Breast epithelium (tissue), 4 donors: ENCODE measurements at places on chromosomes 2 and 18. TPM values are rescaled to one million over a fixed set of nuclear protein-coding genes. Genes with fewer than 3 reads are reported as not detected.
A peak's percentile ranks its signal among the peaks of the same experiment; 100 is the strongest.

DNA sequence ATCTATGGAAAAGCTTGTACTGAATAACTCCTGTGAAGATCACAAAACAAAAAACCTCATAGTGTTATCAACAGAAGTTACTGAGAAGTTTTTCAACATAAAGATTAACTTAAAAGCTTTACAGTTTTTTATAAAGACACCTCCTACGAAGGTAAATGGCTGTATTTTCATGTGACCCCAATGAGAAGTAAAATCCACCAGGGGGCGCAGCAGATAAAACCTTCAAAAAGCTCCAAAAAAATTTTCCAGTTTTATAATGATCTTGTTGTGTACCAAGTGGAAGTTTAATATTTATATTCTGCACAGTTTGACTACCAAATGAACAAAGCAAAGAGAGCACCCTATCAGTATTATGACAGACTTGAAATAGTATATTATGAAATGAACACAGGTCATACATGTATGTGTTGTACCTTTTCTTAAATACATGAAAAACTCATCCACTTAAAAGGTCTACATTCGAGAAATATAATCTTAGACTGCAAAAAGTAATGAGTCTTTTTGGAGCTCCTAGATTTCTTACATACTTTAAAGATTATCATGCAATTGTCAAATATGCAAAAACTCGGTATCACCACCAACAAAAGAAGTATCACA lies 38.5 kb downstream of the PNO1 start:
- DNase-seq, result no peak
- H3K4me1 ChIP-seq, result no peaks in the 10 kb centered on the region
- no peaks in the 10 kb centered on the region for H3K36me3 ChIP-seq
- no peak overlapping the region for H3K4me3 ChIP-seq
- no peak overlapping the region for H3K27ac ChIP-seq

- no peak overlapping the region for H3K27ac ChIP-seq
- no peak overlapping the region for H3K4me3 ChIP-seq
- peak; percentile 15 for DNase-seq
- H3K27me3 ChIP-seq, result no peaks in the 10 kb centered on the region
- no peaks in the 10 kb centered on the region for H3K36me3 ChIP-seq
Observed at GRCh38 chr2:233814056-233814835, 36.1 kb downstream of the MROH2A start.

DNA sequence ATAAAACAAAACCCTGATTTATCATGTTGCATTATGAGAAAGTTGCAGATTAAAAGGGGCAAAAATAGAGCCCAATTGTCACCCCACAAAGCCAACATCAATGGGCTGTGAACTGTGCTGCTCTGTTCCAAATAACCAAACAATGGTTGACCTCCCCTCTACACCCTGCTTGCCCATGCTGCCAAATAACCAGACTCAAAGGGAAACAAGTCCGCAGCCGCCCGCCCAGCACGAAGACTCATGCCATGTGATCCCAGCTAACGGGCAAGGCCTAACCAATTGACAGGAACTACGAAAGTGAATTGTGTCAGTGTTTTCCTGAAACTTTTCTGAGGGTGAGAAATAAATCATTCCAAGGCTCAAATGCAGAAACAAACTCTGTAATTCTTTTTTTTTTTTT lies 97.9 kb upstream of the RIOK3 start:
- no peaks in the 10 kb centered on the region for H3K36me3 ChIP-seq
- no peak overlapping the region for H3K27ac ChIP-seq
- peaks cover 16% of the 10 kb centered on the region for H3K4me1 ChIP-seq
- H3K4me3 ChIP-seq, result no peak overlapping the region

GRCh38 chr2:148279216-148279615 lies 258.3 kb downstream of the MBD5 start:
- H3K4me1 ChIP-seq, result no peaks in the 10 kb centered on the region
- no peaks in the 10 kb centered on the region for H3K27me3 ChIP-seq
- H3K27ac ChIP-seq, result no peak overlapping the region
- no peaks in the 10 kb centered on the region for H3K36me3 ChIP-seq
- no peak overlapping the region for H3K4me3 ChIP-seq
- no peak for DNase-seq

GRCh38 chr2:7726989-7727388 lies 809.8 kb downstream of the RNF144A start:
- no peak overlapping the region for H3K27ac ChIP-seq
- no peaks in the 10 kb centered on the region for H3K36me3 ChIP-seq
- no peaks in the 10 kb centered on the region for H3K4me1 ChIP-seq
- DNase-seq, result no peak

NETO1 gene
- total RNA-seq, result 0.33 TPM

SERPINB11 gene
- not detected for total RNA-seq

SPATA3 gene
- total RNA-seq, result not detected

GRCh38 chr2:17000184-17000482 lies 334.5 kb upstream of the CYRIA start:
- no peak for DNase-seq
- no peak overlapping the region for H3K4me3 ChIP-seq
- no peaks in the 10 kb centered on the region for H3K4me1 ChIP-seq
- no peaks in the 10 kb centered on the region for H3K36me3 ChIP-seq

LANCL1 gene
- total RNA-seq, result 43.7 TPM

MBP gene
- total RNA-seq, result 46.2 TPM

- no peak overlapping the region for H3K27ac ChIP-seq
- DNase-seq, result no peak
- H3K4me1 ChIP-seq, result no peaks in the 10 kb centered on the region
- no peaks in the 10 kb centered on the region for H3K27me3 ChIP-seq
- no peaks in the 10 kb centered on the region for H3K36me3 ChIP-seq
Observed at GRCh38 chr2:98293030-98293429, 53.2 kb upstream of the CNGA3 start.

GDF7 gene
- 0.15 TPM for total RNA-seq

NOSTRIN gene
- total RNA-seq, result 35.9 TPM

DNA sequence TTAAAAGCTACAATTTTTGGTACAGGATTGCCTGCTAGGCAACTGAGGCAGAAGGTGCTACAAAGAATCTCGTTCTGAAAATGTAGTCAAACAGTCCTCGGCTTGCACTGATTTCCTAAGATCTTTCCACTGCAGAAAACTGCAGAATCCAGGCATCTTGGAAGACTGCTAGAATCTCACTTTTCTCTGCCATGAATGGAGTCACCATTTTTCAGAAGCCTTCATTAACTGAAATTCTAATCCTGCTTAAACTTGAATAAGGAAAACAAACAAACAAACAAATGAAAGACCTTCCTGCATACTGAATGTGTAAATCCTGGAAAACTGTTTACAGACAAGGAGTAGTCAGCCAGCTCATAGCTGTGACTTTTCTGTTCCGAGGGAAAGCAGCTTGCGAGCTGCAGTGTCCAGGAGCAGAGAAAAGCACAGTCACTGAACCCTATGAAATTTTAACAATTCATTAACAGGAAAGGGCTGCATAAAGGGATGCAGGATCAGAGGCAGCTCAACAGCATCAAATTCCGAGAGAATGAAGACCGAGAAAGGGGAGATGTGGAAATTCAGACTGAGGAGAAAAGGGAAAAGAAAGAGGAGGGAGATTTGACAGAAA lies 210.5 kb upstream of the PIK3C3 start:
- no peaks in the 10 kb centered on the region for H3K36me3 ChIP-seq
- H3K4me1 ChIP-seq, result no peaks in the 10 kb centered on the region
- no peaks in the 10 kb centered on the region for H3K27me3 ChIP-seq
- no peak overlapping the region for H3K4me3 ChIP-seq
- no peak for DNase-seq
- H3K27ac ChIP-seq, result no peak overlapping the region

DNA sequence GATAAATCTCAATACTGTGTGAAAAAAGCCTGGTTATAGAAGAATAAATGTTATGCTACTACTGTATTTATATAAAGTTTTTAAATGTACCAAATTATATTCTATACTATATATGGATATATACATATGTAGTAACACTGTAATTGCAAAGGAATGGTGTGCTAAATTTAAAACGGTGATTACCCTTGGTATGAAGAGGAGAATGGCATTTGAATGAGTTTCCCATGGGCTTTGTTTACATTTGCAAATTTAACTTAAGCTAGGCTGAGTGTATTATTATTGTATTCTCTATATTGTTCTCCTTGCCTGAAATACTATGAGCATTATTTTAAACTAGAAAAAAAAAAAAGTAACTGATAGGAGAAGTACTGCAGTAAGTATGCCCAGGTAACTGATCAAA lies 4.7 kb upstream of the SP3 start:
- H3K36me3 ChIP-seq, result no peaks in the 10 kb centered on the region
- DNase-seq, result no peak
- no peak overlapping the region for H3K4me3 ChIP-seq
- H3K4me1 ChIP-seq, result no peaks in the 10 kb centered on the region

CABLES1 gene
- total RNA-seq, result 22.3 TPM

AOX1 gene
- total RNA-seq, result 111 TPM

DNA sequence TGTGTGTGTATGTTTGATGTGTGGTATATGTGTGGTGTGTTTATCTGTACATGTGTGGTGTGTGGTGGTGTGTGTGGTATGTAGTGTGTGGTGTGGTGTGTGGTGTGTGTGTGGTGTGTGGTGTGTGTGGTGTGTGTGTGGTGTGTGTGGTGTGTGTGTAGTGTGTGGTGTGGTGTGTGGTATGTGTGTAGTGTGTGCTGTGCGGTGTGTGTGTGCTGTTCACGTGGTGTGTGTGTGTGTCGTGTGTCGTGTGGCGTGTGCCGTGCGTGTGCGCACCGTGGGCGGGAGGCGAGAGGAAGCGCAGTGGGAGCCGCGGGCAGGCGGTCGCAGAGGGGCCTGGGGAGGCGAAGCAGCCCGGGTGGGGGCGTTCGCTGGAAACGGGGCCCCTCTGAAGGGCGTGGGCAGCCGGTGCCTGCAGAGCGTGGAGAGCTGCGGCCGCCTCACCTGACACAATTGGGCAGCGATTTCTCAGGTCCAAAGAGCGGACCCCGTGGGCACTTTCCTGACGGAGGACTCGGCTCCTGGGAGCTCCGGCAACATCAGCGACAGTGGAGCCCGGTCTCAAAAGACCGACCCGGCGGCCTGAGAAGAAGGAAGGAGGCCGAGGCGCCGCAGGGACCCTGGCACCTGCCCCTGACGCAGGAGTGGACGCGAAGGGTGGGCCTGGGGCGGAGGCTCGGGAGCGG lies 741.1 kb upstream of the SALL3 start:
- H3K27me3 ChIP-seq, result no peaks in the 10 kb centered on the region
- H3K4me1 ChIP-seq, result peaks cover 5% of the 10 kb centered on the region
- no peak overlapping the region for H3K4me3 ChIP-seq
- no peak overlapping the region for H3K27ac ChIP-seq
- DNase-seq, result no peak

GRCh38 chr2:48362515-48362914 lies 167.4 kb upstream of the STON1 start:
- H3K27me3 ChIP-seq, result no peaks in the 10 kb centered on the region
- no peak overlapping the region for H3K27ac ChIP-seq
- no peaks in the 10 kb centered on the region for H3K36me3 ChIP-seq
- no peaks in the 10 kb centered on the region for H3K4me1 ChIP-seq

PROC gene
- total RNA-seq, result not detected

GRCh38 chr2:21774691-21775368 lies 651.1 kb downstream of the TDRD15 start:
- no peak overlapping the region for H3K4me3 ChIP-seq
- no peaks in the 10 kb centered on the region for H3K4me1 ChIP-seq
- H3K36me3 ChIP-seq, result no peaks in the 10 kb centered on the region
- no peak for DNase-seq

DNA sequence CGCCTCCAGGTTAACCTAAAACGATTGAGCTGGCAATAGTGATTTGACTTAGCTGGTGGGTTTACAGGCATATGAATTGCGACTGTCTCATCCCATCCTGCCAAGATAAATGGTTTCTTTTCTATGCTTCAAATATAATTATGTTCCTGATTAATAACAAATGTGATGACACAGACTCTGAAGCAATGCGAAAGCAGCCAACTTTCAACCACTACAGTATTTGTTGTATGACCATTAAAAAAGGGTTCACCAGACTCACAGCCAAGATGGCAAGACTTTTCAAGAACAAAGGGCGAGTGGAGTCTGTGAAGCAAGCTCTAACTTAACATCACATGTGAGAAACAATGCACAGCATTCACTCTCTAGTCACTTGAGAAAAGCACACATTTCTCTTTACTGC lies 186.6 kb downstream of the PID1 start:
- H3K27ac ChIP-seq, result no peak overlapping the region
- H3K4me3 ChIP-seq, result no peak overlapping the region
- no peaks in the 10 kb centered on the region for H3K36me3 ChIP-seq
- no peaks in the 10 kb centered on the region for H3K4me1 ChIP-seq
- H3K27me3 ChIP-seq, result no peaks in the 10 kb centered on the region
